ENCODE measurements at places on chromosomes 5 and 9.

GRCh38 chr9:98450496-98450895 is 195.0 kb upstream of the TBC1D2 start:
- DNase-seq = no peak

DNA sequence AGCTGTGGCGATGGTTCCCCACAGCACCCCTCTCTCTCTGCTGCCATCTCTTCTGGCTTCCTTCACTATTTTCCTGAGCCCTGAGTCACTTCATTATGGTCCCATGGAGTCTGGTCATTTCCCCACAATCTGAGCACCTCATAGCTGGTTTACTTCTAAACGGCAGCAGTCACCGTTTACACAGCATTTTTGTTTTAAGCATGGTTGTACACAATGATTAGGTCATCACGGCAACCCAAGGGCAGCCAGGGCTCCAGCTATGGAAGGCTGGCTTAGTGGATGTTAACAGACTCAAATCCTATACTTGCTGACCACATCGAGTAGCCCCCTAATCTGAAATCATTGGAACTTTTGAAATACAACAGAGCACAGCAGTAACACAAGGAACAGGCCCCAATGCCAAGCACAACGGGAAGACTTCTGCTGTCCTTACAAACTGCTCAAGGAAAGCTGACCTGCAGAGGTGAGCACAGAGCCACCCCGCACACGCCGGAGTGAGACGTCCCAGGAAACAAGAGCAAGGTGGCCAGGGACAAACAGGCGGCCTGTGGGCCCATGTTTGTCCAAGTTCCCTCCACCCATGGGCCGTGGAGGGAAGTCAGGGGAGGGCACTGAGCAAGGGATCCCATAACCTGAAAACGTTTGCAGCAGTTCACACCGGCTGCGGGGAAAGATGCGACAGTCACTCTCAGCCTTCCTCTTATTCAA is 22.9 kb downstream of the CAMSAP1 start:
- no peak for DNase-seq

GRCh38 chr5:91486638-91487037 is 103.5 kb upstream of the ARRDC3 start:
- DNase-seq = peak; percentile 46

- no peak for DNase-seq
Measured at GRCh38 chr9:95815961-95816360, 59.5 kb upstream of the ERCC6L2 start.

DNA sequence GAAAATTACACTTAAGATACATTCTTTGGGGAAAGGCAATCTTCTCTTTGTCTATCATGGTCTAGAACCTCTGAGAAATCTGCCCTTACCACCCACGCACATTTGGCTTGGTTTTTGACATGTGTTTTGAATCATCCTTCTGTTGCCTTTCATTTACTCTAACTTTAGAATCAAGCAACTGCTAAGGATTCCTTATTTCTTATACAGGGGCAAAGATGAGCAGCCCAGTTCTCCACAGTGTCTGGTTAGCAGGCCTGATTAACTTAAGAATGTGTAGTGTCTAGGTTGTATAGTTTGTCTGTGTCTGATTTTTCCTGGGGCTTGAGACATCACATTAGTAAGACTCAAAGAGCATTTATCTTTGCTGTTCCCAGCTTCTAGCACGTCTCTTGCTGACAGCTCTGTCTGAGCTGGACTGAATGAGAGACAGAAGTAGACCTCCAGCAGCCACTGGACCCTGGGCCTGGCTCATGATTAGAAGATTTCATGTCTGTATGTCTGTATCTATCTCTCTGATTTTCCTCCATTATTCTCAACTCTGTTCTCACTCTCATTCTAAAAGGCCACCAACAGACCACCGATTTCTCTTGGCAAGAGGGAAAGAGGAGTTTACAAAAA is 31.8 kb upstream of the PCA3 start:
- no peak for DNase-seq

DNA sequence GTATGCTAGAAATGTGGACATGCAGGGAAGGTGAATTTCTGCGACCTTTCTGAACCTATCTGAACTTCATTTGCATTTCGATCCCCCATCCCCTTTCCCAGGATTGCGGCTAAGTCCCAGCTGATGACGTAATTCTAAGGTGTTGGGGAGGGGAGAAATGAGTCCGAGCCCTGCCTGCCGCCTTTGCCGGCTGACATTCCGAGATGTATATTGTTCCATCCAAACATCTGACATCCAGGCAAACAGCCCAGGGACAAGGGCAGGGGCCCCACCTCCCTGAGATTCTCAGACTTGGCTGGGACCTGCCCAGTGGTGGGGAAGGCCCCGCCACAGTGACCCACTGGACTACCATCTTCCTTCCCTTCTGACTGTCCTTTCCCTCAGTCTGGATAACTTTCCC is 494.6 kb downstream of the ENC1 start:
- DNase-seq = no peak

DNA sequence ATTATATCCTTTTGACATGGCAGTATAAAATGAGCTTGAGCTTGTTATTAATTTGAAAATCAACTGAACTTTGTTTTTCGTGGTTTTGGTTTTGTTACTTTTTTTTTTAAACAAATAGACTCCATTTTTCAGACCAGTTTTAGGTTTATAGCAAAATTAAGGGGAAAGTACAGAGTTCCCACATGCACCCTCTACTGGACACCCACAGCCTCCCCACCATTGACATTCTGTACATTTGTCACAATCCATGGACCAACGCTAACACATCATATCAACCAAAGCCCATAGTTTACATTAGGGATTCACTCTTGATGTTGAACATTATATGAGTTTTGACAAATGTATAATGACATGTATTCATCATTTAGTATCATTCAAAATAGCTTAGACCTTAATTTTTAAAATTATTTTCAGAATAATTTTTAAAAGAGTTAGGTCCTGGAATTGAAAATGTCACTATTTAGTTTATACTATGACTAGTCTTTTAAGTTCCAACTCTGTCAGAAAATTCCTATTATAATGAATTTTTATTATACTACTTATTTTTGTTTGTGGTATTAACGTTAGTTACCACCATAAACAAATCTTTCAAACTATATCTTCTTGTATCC is 35.3 kb upstream of the JMY start:
- DNase-seq = peak; percentile 62

DNA sequence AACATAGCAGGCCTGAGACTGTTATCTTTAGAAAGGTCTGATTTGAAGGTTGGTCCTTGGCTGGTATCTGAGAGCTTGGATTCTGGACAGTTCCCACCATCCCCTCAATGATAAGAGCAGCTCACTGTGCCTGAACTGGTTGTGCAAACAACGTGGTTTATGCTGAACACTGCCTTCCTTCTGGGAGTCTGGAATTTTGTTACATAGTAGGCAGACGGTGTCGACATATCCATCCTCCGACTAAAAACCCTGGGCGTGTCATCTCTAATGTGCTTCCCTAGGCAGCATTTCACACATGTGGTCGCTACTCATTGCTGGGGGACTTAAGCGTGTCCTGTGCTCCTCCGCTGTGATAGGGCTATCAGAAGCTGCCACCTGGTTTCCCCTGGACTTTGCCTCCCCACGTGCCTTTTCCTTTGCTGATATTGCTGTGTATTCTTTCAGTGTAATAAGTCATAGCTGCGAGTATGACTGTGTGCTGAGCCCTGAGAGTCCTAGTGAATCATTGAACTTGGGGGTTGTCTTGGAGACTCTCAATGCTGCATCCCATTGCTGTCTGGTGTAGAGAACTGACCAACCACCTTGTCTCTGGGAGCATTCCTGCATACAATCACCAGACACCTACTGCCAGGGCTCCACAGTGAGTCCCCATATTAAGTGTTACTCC is 119.1 kb upstream of the TBC1D2 start:
- DNase-seq = peak; percentile 52

DNA sequence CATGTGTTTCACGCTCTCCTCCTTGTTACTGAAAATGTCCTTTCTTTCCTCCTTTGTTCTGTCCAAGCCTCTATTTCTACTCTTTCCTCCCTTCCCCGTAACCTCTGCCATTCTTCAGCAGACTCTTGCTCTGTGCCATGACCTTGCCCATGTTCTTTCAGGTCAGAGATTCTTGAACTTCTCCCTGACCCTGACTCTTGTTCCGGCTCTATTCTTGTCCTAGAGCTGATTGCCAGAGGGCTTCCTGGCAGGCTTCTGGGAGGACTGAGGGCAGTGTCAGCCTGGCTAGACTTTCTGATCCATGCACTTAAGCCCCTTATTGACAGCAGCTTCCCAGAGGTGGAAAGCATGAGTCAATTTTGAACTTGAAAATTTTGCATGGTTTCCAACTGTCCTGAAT is 174.2 kb downstream of the TMEM161B start:
- no peak for DNase-seq

DNA sequence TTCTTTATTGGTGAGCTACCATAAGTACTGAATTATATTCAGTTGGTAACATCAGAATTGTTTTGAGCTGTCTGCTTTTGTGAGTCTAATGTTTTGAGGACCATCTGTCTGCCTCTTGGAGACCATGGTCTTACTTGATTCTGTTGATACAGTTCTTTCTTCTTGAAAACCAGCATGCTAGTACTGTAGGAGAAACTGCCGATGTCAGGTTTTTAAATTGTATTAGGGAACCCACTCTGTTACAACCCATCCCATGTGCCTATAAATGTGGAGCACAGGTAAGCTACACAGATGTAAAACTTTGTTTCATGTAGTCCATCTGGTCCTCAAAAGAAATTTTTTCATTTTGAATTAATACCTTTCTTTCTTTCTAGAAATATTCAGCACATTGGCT is 103.4 kb upstream of the DMRTA1 start:
- DNase-seq = no peak

DNA sequence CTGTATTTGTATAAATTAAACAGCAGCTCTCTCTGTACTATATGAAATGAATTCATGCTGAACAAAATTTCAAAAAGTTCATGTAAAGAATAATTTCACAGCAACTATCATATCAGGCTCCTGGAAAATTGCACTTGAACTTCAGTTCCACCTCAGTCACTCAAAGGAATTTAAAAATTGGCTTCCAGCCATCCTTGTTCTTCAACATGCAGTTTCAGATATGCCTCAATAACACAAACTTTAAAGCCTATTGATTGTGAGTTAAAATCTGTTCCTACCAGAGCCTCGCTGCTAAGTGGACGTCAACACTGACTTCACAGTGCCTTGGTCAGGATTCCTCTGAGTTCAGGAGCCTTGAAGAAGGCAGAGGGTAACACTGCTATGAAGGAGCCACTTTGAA is 418.7 kb upstream of the WWC1 start:
- no peak for DNase-seq

GRCh38 chr5:170293273-170293672 is 4.3 kb downstream of the LCP2 start:
- no peak for DNase-seq

GRCh38 chr9:115250621-115251032 is 132.7 kb upstream of the TNC start:
- peak; percentile 98 for DNase-seq

- DNase-seq = no peak
Measured at GRCh38 chr9:137397675-137398423, 25.1 kb downstream of the EXD3 start.

DNA sequence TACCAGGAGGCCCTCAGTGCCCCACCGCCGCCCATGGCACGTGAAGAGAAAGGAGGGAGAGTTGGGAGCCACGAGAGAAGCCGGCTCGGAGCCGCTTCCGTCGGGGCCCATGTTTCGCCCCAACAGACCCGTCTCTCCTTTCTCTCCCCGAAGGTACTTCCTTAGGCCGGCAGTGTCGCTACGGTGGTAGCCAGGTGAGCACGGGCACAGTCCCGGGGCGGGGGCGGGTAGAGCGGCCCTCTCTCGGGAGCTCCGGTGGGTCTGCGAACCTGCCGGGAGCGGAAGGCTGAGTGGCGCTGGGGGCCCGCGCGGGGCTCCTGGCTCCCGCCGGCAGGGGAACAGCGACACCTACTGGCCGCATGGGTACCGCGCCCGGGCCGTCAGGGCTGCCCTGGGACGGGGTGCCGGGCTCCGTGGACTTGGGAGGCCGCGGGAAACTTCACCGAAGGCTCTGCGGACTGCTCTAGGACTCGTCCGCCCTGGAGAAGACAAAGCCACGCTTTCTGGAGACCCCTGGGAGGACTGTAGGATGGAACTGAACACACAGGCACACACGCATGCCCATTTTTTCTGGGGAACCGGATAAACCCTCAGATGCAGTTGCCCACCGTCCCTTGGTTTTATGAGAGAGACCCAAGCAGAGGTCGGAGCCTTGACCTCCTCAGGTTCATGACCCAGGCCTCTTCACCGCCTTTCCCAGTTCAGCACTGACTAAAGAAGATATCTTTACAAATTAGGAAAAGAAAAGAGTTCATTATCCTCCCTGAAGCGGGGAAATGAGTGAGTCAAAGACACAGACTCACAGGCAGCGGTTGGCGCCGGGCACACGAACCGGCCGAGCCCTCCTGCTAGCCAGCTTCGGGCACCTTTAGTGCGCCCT is 202.5 kb downstream of the MEF2C start:
- DNase-seq = peak; percentile 77

DNA sequence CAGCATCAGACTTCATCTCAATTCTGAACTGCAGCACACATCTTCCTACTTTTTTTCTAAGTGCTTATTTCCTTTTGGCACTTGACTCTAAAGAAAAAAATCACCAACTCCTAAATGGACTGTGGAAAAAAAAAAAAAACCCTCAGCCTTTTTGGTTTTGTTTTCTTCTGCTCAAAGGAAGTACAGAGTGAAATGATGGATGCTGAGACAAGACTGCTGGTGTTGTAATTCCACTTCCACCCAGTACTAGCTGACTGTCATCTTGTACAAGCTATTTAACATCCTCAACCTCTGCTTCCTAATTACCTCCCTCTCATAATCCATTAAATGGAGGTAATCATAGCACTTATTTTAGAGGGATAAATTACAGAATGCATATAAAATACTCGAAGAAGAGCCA is 171.5 kb upstream of the GNA14 start:
- DNase-seq = no peak

- no peak for DNase-seq
Measured at GRCh38 chr5:58013542-58014258, 446.2 kb downstream of the PLK2 start.

DNA sequence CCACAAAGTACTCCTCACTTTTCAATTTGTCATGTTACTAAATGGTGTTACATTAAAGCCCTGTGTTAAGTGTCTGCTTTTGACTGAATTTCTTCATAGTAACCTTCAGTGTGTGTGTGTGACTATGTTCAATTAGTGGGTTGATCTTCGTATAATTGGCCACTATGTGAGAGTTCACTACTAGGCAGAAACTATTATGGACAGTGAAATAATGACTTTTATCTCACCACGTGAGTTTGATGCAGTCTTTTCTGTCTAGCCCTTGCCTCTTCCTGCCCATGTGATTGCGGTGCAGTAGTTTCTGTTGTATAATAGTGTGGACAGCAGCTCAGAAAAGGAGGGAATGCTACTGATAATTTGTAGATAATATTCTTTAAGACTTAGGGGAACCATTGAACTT is 1.8 kb upstream of the MAML1 start:
- no peak for DNase-seq

GRCh38 chr9:6079386-6079785 is 64.0 kb upstream of the RANBP6 start:
- no peak for DNase-seq

GRCh38 chr9:127947841-127948710 is 10.4 kb upstream of the DPM2 start:
- no peak for DNase-seq

Data from RWPE1 (cell line).